ENCODE measurements at places on chromosomes 11 and 22. TPM values are rescaled to one million over a fixed set of nuclear protein-coding genes. Genes with fewer than 3 reads are reported as not detected.

The AGBL2 gene
- total RNA-seq: 5.5 TPM

GRCh38 chr11:69131644-69132300 is 24.0 kb upstream of the SMIM38 start:
- DNase-seq: no peak

The OR6T1 gene
- total RNA-seq: not detected

DNA sequence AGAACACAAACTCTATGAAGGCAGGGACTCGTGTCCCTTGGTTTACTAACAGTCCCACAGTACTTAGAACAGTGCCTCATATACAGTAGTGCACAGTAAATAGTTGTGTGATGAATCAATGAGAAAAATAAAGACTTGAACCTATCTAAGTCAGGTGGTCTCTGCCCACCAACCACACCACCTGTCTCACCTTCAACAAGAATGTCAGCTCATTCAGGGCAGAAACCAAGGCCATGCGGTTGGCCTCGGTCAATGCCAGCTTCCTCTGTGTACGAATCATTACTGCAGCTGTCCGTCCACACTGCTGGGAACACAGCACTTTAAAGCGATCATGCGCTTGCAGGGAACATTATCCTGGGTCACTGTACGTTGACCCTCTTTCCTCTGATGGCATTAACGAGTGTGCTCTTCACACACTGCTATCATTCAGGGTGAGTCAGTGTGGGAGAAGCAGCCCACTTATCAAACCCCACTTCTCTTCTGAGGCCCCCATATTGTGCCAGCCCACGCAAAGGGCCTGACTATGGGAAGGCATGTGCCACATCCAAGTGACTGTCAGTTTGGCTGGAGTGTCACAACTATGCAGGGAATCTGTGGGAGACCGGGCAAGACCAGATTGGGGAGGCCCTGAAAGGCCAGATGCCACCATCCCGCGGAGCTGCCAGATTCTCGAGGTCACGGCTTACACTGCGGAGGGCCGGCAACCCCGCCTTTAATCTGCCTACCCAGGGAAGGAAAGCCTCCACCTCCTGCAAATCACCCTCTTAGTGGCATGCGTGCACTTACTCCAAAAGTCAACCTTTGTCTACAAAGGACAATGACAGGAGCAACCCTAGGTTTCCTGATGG is 36.1 kb downstream of the LARGE1 start:
- DNase-seq: no peak

DNA sequence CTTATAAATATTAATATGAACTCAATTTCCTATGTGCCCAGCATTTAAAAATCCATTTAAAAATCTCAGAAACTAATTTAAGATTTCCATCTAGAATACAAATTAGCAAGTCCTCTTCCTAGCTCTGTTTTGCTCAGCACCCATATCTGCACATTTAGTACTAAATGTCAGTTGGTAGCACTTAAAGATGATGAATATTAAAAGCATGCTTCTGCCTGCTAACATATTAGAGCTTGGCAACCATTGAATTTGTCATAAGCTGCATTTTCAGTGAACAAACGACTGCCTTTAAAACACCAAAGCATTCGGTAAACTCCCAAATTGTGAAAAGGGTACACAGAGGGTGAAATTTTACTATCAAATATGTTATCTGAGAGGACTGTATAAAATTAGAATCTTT is 177.7 kb downstream of the CADM1 start:
- DNase-seq: no peak

DNA sequence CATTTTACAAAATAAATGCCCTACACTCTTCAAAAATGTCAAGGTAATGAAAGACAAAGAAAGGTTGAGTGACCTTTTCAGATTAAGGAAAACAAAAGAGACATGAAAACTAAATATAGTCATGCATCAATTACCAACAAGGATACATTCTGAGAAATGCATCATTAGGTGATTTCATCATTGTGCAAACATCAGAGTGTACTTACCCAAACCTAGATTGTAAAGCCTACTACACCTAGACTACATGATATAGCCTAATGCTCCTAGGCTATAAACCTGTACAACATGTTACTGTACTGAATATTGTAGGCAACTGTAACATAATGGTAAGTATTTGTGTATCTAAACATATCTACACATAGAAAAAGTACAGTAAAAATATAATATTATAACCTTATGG is 26.7 kb downstream of the INTS4 start:
- no peak for DNase-seq

The GCAT gene
- 17.3 TPM for total RNA-seq

All from OCI-LY7 (cell line).